T-helper 2 cell treated with Interferon-gamma antibody and Interleukin-4, amounts not matched to agents 100 ng/mL and 5 ng/mL, for 36 hours (primary cell): ENCODE measurements at places on chromosomes 6 and 20. TPM values are rescaled to one million over a fixed set of nuclear protein-coding genes. Genes with fewer than 3 reads are reported as not detected.

CTCFL gene
- total RNA-seq, result not detected in 2 replicates

UBD gene
- 0.61 and 1.0 TPM in 2 replicates for total RNA-seq

PPIL1 gene
- total RNA-seq, result 41.1 and 42.6 TPM in 2 replicates

MEP1A gene
- total RNA-seq, result not detected in 2 replicates

FAM209B gene
- total RNA-seq, result 0.86 and 1.5 TPM in 2 replicates

GABRR1 gene
- not detected in 2 replicates for total RNA-seq
